Stimulated activated CD4-positive, alpha-beta T cell treated with anti-CD3 and anti-CD28 coated beads, Interleukin-4, amount 100 ng/mL, for 1 hour (primary cell): ENCODE measurements at places on chromosomes 3 and 15.

GRCh38 chr3:194001-194400 is 2.6 kb upstream of the CHL1 start:
- no peak for DNase-seq

- peak; percentile 14 for DNase-seq
Measured at GRCh38 chr15:59160880-59161593, 45.6 kb upstream of the LDHAL6B start.

DNA sequence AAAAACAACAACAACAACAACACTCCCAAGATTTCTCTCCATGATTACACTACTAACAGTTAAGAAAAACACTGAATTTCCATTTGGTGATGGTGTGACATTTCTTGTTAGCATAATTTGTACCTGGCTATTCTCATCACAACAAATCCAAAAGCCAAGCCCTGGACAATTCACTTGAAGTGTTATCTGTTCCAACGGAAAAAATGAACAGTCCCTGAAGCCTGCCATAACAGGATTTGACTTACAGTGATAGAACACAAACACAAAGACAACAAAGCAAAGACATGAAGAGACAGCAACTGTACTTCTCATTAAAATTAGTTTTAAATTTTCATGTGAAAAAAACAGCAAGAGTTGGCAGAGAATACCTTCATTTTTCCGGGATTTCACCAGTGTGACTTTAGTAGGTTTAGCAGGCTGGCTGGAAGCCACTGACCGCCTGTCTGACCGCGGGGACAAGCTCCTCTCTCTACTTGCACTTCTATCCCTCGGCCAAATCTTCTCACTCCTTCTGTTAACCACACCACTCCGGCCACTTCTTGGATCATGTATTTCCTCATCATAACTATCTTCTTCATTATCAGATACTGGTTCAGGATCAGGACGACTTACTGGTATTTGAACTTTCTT is 56.3 kb downstream of the TJP1 start:
- no peak for DNase-seq

DNA sequence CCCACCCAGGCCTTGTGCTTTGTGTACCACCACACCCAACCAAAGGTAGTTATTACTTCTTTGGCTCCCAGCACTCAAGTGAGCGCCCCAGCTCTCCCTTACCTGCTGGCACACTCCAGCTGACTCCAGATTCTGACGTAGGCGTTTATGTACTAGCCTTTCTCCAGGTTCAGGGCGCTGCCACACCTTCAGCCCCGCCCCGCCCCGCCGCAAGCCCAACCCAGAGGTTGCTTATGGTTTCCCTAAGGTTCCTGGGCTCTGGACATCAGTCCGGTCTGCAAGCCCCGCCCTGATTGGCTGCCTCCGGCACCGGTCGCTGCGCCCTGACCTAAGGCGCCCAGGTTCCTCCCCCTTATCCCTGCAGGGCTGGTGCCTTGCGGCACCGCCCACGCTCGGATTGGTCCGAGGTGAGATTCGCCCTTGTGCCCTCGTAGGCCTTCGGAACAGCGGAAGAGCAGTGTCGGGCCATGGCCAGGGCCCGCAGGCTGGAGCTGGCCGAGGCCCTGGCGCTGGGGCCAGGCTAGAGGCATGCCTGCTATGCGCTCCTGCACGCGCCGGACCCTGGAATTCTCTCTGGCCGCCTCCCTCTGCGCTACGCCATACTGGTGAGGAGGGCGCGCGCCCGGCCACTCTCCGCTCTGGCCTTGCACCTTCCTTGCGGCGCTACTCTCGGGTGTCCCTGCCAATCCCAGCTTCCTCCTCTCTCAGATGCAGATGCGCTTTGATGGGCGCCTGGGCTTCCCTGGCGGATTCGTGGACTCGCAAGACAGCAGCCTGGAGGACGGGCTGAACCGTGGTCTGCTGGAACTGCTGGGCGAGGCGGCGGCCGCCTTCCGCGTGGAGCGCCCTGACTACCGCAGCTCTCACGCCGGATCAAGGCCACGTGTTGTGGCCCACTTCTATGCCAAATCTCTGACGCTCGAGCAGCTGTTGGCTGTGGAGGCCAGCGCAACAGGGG is 19.8 kb upstream of the NUDT16 start:
- no peak for DNase-seq

DNA sequence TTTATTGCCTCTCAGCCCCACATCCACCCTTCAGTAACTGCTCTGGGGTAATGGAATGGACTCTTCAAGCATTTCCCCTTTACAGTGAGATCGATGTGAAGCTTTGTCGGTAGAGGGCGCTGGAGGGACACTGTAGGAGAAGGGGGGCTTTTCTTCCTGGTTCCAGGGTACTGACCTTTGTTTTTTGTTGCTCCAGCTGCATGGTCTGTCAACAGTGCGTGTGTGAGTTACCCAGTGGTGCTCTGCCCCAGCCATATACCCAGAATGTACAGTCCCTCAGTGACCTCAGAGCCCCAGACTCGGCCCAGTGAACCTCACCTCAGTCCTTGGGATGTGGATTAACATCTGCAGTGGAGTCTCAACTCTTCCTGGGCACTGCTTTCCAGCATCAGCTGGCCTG is 180.3 kb upstream of the TSC22D2 start:
- peak; percentile 16 for DNase-seq
